ENCODE measurements at places on chromosomes 13 and 19.

DNA sequence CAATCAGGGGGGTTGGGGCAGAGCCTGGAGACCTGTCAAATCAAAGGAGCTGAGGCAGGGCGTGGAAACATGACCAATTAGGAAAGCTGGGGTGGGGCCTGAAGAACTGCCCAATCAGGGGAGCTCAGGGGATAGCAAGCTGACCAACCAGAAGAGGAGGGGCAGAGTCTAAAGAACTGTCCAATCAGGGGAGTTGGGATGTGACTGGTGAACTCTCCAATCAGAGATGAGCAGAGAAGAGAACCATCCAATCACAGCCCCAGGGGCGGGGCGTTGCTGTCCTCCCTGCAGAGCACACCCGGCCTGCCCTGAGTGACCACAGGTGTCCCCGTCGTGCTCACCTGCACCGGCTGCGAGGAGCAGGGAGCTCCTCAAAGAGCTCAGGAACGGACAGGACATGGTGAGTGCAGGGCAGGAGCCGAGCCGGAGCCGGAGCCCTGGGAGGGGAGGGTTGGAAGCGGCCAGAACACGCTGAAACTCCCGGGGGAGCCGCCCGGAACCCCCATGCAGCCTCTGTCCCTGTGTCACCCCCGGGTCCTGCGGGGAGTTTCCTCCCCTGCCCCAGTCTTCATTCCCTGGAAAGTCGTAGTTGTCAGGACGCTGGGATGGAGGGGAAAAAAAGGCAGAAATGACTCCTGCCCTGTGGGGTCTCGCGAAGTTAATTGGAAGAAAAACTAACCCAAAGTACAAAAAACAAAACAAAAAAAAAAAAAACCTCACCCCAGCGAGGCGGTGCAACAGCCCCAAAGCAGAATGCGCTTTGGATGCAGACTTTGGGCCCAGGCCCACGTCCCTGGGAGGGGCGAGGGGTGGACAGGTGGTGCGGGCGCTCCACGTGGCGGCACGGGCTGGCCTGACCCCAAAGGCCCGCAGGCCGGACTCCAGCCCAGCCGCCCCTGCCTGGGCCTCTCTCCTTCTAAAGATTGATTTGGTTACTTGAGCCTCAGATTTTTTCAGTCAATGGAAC lies at the start of gene ZNF556:
Gene ZNF556 (plus strand): TSS at position 311 of the 967 bp plus-strand sequence. CDS start 87 bp downstream, at position 398.
- peak; percentile 47 for DNase-seq

DNA sequence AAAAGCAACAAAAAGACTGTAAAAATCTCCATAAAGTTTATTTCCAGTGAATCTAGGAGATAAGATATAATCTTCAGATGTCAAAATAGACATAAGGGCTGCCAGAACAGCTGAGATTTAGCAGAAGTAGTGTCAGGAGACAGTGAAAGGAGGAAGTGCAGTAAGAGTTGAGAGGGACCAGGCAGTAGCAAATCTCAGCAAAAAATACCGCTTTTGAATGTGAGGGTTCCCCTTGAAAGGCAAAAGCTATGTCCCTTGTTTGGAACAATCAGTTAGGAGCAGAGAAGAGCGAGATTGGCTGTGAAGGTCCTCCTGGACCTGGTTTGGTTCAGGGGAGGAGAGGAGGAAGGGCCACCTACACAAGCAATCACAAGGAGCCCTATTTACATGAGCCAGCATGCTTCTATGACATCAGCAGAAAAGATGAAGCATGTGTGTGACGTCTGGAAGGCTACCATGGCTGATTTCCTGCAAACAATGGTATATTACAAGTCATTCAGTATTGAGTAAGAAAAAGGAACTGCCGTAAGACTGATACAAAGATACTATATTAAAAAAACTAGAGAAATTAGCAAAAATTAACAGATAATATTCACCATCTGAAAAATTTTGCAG lies 98.9 kb upstream of the SIAH3 start:
- DNase-seq: no peak

- peak; percentile 93 for DNase-seq
Measured at GRCh38 chr13:73765651-73766384, 368.4 kb downstream of the KLF12 start.

- no peak for DNase-seq
Measured at GRCh38 chr13:59477011-59477410, 686.7 kb downstream of the DIAPH3 start.

- DNase-seq: peak; percentile 64
Measured at GRCh38 chr19:52527956-52528351, 486 bp downstream of the ZNF808 start.

DNA sequence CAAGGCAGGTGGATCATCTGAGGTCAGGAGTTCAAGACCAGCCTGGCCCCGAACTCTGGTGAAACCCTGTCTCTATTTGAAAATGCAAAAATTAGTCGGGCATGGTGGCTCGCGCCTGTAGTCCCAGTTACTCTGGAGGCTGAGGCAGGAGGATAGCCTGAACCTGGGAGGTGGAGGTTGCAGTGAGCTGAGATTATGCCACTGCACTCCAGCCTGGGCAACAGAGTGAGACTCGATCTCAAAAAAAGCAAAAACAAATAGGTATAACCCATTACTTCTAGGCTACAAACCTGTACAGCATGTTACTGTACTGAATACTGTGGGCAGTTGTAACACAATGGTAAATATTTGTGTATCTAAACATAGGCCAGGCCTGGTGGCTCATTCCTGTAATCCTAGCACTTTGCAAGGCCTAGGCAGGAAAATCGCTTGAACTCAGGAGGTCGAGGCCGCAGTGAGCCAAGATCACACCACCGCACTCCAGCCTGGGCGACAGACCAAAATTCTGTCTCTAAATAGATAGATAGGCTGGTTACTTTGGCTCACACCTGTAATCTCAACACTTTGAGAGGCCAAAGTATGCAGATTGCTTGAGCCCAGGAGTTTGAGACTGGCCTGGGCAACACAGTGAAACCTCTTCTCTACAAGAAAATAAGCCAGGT lies 63.5 kb downstream of the MYO9B start:
- DNase-seq: no peak

GRCh38 chr19:49672131-49672919 lies 4.7 kb upstream of the PRMT1 start:
- DNase-seq: peak; percentile 96

DNA sequence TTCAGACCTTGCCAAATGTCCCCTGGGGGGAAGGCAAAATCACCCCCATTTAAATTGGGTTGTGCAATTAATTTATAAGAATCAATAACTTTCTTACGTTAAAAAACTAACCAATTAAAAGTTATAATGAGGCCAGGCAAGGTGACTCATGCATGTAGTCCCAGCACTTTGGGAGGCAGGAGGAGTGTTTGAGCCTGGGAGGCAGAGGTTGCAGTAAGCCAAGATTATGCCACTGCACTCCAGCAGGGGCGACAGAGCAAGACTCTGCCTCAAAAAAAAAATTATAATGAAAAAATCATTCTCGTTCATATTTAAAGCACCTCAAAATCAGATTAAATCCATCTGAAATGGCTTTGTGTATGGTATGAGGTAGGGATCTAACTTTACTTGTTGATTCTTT lies 18.4 kb upstream of the SIGLEC14 start:
- DNase-seq: no peak

- DNase-seq: no peak
Measured at GRCh38 chr13:48448959-48449614, 36.2 kb upstream of the LPAR6 start.

DNA sequence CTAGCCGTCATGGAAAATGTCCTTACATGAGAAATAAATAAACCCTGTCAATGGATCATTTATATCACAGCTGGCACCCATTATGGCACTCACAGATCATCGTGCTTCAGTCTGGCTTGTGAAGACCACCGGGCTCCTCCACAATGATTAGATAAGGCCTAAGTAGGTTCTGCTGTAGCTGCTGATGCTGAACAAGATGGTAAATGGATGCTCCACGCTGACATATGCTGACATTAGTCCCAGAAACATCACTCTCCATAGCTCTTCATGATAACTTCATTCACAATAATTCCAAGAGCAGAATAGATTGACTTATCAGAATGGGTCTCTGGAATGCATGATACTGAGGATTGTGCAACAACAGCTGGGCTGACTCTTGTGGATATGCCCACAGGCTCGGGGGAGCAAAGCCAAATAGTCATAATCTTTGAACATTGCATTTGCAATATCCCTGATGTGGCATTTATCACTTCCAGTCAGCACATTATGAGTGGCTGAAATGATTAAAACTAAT lies 63.8 kb upstream of the RXFP2 start:
- no peak for DNase-seq

GRCh38 chr19:1254081-1254527 lies 5.7 kb downstream of the MIDN start:
- DNase-seq: no peak

GRCh38 chr13:95296326-95296925 lies 4.8 kb downstream of the ABCC4 start:
- DNase-seq: peak; percentile 91

DNA sequence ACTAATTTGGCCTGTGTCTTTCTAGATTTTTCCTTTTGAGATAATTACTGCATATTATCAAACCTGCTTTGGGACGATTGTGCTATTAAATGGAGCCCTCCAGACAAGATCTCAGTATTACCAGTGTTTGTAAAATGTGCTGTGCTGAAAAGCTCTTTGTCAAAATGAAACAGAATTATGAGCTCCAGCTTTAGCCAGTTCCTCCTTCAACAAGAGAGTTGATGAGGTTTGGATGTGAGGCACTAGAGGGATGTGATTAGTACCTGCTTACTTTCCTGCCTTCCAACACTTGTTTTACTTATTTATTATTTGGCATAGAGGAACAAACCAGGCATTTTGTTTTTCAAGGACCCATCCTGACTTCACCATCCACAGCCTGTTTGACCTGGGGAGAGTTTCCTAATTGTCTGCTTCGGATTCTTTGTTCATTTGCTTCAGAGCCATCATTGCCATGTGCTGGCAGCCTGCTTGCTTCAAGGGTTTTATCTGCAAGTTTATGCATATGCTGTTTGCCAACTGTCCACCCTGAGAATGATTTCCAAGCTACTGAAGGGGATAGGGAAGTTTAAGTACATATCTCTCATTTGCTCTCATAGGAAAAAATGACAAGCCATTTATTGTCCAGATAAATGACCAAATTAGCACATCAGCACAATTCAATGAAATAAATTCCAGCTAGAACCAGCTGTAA lies 32.9 kb upstream of the CPB2 start:
- no peak for DNase-seq

GRCh38 chr19:42343344-42344110 lies 18.1 kb downstream of the MEGF8 start:
- DNase-seq: peak; percentile 79

DNA sequence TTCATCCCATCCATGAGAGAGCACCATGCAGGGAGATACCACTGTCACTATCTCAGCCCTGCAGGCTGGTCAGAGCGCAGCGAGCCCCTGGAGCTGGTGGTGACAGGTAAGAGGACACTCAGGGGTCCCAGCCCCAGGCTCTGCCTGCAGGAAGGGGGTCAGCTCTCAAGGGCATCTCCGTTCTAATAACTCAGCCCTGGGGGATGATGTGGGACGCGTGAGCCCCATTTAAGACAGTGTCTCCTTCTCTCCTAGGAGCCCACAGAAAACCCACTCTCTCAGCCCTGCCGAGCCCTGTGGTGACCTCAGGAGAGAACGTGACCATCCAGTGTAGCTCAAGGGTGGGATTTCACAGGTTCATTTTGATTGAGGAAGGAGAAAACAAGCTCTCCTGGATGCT lies 15.5 kb upstream of the KIR3DL3 start:
- DNase-seq: no peak

DNA sequence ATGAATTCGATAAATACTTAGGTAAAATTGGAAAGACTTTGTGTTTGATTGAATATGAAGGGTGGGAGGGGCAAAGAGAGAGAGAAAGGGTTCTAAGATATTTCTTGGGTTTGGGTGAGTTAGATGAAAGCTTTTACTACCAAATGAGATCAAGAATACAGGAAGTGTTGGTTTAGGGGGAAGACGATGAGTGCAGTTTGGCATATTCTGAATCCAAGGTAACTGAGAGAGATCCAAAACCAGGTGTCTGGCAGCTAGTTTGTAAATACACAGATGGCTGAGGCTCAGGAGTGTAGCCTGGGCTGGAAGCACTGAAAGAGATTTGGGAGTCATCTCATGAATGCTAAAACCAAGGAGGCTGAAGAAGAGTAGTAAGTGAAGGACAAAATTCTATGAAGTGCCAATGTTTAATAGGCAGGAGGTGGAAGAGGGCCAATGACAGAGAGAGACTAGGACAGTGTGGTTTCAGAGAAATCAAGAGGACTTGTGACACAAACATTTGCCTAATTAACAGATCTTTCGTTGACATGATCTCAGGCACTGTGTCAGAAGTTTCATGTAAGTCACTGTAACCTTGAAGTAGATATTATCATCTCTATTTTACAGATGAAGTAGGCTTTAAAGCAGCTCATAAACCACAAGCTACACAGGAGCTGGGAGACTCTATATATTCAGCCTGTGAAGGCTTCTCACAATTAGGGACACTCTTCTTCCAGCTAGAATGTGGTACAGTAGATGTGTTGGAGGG lies 70.2 kb upstream of the ZDHHC20 start:
- DNase-seq: no peak

- DNase-seq: no peak
Measured at GRCh38 chr13:112955956-112956355, 13.1 kb upstream of the MCF2L start.

- no peak for DNase-seq
Measured at GRCh38 chr19:2359992-2360685, at the start of gene TMPRSS9. Gene TMPRSS9 (plus strand): TSS chr19:2360265. CDS start chr19:2389786, 29,521 bp downstream.

DNA sequence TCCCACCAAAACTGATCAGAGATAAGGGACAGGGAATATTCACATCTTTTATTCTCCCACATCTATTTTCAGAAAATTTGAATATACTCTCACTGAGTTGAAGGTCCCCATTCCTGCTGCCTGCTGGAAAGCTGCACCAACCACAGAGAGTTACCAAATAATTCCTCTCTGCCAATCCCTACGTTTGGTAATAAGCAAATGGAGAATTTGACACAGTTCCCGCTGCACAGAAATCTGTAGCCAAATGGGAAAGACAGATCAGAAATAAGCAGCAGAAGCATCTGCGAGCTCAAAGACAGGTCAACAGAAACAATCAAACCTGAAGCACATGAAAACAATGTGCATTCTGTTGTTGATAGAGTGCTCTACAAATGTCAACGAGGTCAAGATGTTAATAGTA lies 9.9 kb downstream of the ZNF112 start:
- no peak for DNase-seq

- DNase-seq: no peak
Measured at GRCh38 chr13:45851956-45852355, 403 bp upstream of the SIAH3 start.

DNA sequence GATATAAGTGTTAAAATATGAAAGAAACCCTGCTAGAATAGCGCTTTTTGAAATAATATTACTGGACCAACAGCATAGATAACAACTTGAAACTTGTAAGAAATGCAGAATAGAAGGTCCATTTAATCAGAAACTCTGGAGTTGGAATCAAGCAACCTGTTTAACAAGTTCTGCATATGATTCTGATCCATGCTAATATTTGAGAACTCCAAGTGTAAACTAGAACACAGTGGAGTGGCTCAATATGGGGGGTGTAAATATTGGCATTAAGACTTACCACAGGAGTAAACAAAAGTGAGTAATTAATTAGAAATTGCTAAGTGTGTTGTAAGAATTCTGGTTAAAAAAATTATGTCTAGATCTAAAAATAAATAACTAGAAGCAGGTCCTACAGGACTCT lies 151.2 kb downstream of the SLITRK1 start:
- DNase-seq: no peak
